ENCODE measurements at places on chromosomes 5 and 9. TPM values are rescaled to one million over a fixed set of nuclear protein-coding genes. Genes with fewer than 3 reads are reported as not detected.

GRCh38 chr5:137665678-137666460, 70.0 kb downstream of the KLHL3 start:
- H3K36me3 ChIP-seq: no peaks in the 10 kb centered on the region
- H3K27ac ChIP-seq: no peak overlapping the region
- H3K27me3 ChIP-seq: no peaks in the 10 kb centered on the region

URM1 gene
- 56.5 TPM for total RNA-seq

ELAVL2 gene
- not detected for total RNA-seq

- no peak overlapping the region for H3K27ac ChIP-seq
- no peaks in the 10 kb centered on the region for H3K36me3 ChIP-seq
- H3K27me3 ChIP-seq: no peaks in the 10 kb centered on the region
- no peak for DNase-seq
- no peaks in the 10 kb centered on the region for H3K4me1 ChIP-seq
Measured at GRCh38 chr9:6938447-6938846, 180.7 kb downstream of the KDM4C start.

DNA sequence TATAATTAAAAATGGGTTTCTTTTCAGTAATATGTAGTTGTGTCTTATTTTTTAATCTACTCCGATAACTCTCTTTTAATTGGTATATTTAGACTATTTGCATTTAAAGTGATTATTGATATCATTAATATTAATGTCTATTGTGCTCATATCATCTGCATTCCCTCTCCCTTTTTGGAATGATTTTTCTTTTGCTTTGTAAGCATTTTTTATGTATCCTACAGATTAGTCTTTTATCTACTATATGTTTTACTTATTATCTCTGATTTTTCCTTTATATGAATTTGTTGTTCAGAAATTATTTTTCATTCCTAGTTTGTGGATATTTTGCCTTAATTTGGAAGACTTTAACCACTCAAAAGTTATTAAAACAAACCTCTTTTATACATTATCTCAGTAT, 34.0 kb downstream of the NDUFS4 start:
- no peak overlapping the region for H3K27ac ChIP-seq
- no peak overlapping the region for H3K4me3 ChIP-seq
- H3K36me3 ChIP-seq: no peaks in the 10 kb centered on the region
- H3K4me1 ChIP-seq: peaks cover 4% of the 10 kb centered on the region
- no peak for DNase-seq

DNA sequence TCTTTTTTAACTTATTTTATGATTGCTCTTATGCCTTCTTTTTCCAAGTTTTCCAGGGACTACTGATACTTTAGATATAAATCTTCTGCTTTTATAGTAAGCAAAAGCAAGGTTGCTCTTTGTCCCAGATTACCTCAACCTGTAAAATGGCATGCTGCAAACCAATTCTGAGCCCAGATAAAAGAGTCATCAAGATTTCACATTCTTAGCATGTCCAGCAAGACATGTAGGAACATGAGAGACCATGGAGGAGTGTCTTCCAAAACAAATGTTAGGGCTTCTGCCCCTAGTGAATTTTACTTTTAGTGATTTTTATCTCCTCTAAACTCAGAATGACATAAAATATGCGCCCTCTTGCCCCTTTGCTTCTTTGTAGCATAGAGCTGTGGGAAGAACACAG, 7.0 kb upstream of the CDC20B start:
- peaks cover 10% of the 10 kb centered on the region for H3K4me1 ChIP-seq
- H3K27ac ChIP-seq: no peak overlapping the region
- DNase-seq: no peak
- peaks cover 82% of the 10 kb centered on the region for H3K27me3 ChIP-seq
- no peak overlapping the region for H3K4me3 ChIP-seq

EMB gene
- total RNA-seq: 35.3 TPM

PHF24 gene
- total RNA-seq: 0.23 TPM

- no peaks in the 10 kb centered on the region for H3K27me3 ChIP-seq
- H3K4me1 ChIP-seq: peaks cover 10% of the 10 kb centered on the region
- peak within 1 kb of the TSS; percentile 28 for H3K27ac ChIP-seq
- DNase-seq: no peak
- H3K36me3 ChIP-seq: no peaks in the 10 kb centered on the region
Measured at GRCh38 chr5:36301858-36302603, at the start of gene RANBP3L. Gene RANBP3L, minus strand, starts transcription at chr5:36301902. Its CDS starts 486 bp downstream, at chr5:36301416.

DNA sequence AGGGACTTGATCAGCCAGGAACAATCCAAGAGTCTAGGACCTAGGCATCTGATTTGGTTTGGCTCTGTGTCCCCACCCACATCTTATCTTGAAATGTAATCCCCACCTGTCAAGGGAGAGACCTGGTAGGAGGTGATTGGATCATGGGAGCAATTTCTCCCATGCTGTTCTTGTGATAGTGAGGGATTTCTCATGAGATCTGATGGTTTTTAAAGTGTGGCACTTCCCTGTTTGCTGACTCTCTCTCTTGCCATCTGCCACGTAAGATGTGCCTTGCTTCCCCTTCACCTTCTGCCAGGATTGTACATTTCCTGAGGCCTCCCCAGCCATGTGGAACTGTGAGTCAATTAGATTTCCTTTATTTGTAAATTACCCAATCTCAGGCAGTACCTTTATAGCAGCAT, 201.7 kb upstream of the ACTBL2 start:
- H3K4me3 ChIP-seq: no peak overlapping the region
- no peaks in the 10 kb centered on the region for H3K4me1 ChIP-seq
- H3K36me3 ChIP-seq: no peaks in the 10 kb centered on the region
- no peaks in the 10 kb centered on the region for H3K27me3 ChIP-seq
- DNase-seq: no peak
- H3K27ac ChIP-seq: no peak overlapping the region

NR4A3 gene
- total RNA-seq: 3.8 TPM

GRCh38 chr5:84290161-84290560, 94.5 kb downstream of the EDIL3 start:
- no peak overlapping the region for H3K27ac ChIP-seq
- no peaks in the 10 kb centered on the region for H3K36me3 ChIP-seq
- no peaks in the 10 kb centered on the region for H3K4me1 ChIP-seq
- H3K4me3 ChIP-seq: no peak overlapping the region

GPR150 gene
- total RNA-seq: 0.49 TPM

- no peak overlapping the region for H3K4me3 ChIP-seq
- no peaks in the 10 kb centered on the region for H3K36me3 ChIP-seq
- H3K4me1 ChIP-seq: peaks cover 3% of the 10 kb centered on the region
- no peaks in the 10 kb centered on the region for H3K27me3 ChIP-seq
- no peak overlapping the region for H3K27ac ChIP-seq
- DNase-seq: no peak
Measured at GRCh38 chr9:109422641-109423040, 75.5 kb downstream of the PTPN3 start.

- no peak overlapping the region for H3K27ac ChIP-seq
- DNase-seq: no peak
- H3K36me3 ChIP-seq: no peaks in the 10 kb centered on the region
- H3K4me3 ChIP-seq: no peak overlapping the region
- H3K4me1 ChIP-seq: no peaks in the 10 kb centered on the region
Measured at GRCh38 chr5:109567374-109568044, 122.2 kb upstream of the MAN2A1 start.

CDX1 gene
- not detected for total RNA-seq

IGFBPL1 gene
- total RNA-seq: 0.87 TPM

FAM114A2 gene
- total RNA-seq: 37.4 TPM

- DNase-seq: no peak
- no peak overlapping the region for H3K27ac ChIP-seq
- H3K27me3 ChIP-seq: no peaks in the 10 kb centered on the region
- no peaks in the 10 kb centered on the region for H3K36me3 ChIP-seq
- no peaks in the 10 kb centered on the region for H3K4me1 ChIP-seq
Measured at GRCh38 chr9:36842560-36843530, 191.2 kb downstream of the PAX5 start.

GRCh38 chr5:176514244-176514950, 22.8 kb downstream of the RNF44 start:
- H3K4me3 ChIP-seq: no peak overlapping the region
- H3K4me1 ChIP-seq: no peaks in the 10 kb centered on the region
- no peak for DNase-seq
- no peaks in the 10 kb centered on the region for H3K27me3 ChIP-seq
- H3K27ac ChIP-seq: no peak overlapping the region

- no peak overlapping the region for H3K4me3 ChIP-seq
- no peak for DNase-seq
- H3K36me3 ChIP-seq: no peaks in the 10 kb centered on the region
- no peaks in the 10 kb centered on the region for H3K4me1 ChIP-seq
- no peak overlapping the region for H3K27ac ChIP-seq
Measured at GRCh38 chr9:90556897-90557675, 85.5 kb downstream of the DIRAS2 start.

SV2C gene
- total RNA-seq: 0.32 TPM

DNA sequence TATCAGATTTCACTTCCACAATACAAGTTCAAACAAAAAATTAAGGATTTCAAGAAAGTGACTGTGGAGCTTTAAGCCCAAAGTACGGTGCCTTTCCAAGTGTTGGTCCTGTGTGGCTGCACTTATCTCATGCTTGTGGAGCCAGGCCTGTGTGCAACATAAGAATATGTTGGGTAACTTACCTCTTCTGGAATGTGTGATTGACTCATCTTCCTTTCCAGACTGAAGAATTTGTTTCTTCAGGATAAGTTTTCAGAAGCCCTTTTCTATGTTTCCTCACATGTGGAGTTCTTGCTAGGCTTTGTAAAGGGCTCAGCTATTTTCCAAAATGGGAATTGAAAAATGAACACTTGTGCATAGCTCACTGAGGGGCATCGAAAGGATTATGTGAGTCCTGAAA, 485.1 kb upstream of the PAPPA start:
- H3K27ac ChIP-seq: no peak overlapping the region
- H3K27me3 ChIP-seq: no peaks in the 10 kb centered on the region
- no peak for DNase-seq
- H3K4me1 ChIP-seq: no peaks in the 10 kb centered on the region
- H3K4me3 ChIP-seq: no peak overlapping the region

DNA sequence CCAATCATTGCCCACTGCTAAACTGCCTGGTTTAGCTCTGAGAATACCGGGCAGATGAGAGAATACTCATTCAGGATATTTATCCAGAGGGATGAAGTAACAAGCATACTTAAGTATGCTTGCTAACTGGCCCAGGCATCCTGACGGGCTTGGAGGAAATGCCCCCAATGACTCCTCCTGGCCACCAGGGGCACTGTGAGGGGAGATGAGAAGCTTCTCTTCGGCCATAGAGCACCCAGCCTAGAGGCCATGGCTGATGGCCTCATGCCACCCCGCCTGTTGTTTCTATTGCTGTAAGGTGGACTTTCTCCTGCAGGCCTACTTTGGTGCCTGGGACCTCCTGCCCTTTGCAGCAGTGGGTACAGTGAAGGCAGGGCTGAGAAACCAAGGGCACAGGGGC, 134.5 kb upstream of the FSTL4 start:
- no peaks in the 10 kb centered on the region for H3K27me3 ChIP-seq
- H3K27ac ChIP-seq: no peak overlapping the region
- H3K4me1 ChIP-seq: no peaks in the 10 kb centered on the region
- no peak for DNase-seq
- no peak overlapping the region for H3K4me3 ChIP-seq
- no peaks in the 10 kb centered on the region for H3K36me3 ChIP-seq

DNA sequence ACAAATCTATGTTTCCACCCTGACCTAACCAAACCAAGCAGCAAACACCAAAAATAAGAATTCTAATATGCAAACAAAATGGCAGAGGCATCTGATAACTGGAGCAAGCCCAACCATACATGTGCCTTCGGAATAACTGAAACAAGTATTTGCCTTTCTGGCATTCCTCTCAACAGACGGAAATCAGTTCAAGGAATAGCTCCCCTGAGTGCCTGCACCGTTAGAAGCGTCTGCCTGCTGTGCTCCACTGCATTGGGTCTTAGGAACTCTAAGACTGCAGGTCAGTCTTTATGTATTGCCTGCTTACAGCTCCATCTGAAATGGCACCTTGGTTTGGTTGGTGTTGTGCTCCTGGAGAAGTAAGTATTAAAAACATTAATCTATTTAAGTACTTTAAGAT, 98.5 kb downstream of the MRPS27 start:
- no peaks in the 10 kb centered on the region for H3K27me3 ChIP-seq
- H3K36me3 ChIP-seq: peaks cover 88% of the 10 kb centered on the region
- H3K27ac ChIP-seq: no peak overlapping the region
- no peak for DNase-seq
- H3K4me1 ChIP-seq: no peaks in the 10 kb centered on the region

SCGB3A2 gene
- total RNA-seq: 186 TPM

DTWD2 gene
- total RNA-seq: 8.5 TPM

DNA sequence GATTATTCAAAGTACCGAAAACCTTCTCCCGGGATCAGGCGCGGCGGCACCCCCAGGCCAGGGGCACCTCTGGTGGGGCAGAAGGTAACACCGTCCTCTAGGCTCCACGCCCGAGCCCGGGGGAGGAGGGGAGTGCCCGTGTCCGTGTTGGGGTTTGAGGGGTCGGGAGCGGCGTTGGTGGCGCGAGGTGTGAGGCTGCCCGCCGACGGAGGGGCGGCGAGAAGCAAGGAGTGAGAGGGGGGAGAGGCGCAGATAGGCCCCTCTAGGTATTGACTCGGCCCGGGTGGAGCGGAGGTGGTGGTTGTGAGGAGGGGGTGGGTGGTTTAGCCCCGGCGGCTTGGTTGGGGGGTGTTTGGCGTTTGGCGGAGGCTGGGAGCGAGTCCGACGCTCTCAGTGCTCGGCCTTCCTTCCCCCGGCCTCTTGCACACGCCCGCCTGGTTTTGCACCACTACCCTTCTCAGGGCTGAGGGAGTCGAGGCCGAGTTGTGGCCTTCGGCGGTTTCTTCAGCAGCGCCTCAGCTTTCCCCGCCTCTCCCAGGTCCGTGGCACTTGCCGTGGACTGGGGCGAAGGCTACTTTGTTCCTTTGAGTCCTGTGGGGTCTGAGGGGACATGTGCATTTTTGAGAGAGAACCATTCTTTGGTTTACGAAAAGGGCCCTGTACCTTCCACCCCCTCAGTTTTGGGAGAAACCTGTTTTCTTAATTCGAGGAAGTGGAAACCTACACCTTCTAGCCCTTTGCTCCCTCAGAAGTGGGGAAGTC, 450 bp downstream of the GPBP1 start:
- DNase-seq: no peak
- H3K36me3 ChIP-seq: peaks cover 4% of the 10 kb centered on the region
- peak overlapping the region; percentile 91 for H3K27ac ChIP-seq
- H3K27me3 ChIP-seq: no peaks in the 10 kb centered on the region

DNA sequence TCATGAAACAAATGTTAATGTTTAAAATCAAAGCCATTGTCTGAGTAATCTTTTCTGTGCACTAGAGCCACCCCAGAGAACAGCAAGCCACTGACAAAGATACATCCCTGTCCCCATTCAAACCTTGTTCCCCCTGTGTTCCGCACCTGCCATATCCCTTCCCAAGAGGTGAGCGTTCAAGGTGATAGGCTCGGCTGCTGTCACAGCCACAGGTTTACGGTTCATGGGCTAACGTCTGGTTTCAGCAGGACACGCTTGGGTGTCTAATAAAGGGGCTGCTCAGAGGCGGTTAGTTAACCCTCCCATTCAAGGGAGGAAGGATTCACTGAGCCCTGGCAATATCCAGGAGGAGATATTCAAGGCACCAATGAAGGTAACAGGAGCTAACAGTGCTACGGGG, 24.5 kb upstream of the LAMC3 start:
- H3K27me3 ChIP-seq: peaks cover 11% of the 10 kb centered on the region
- no peaks in the 10 kb centered on the region for H3K36me3 ChIP-seq
- no peak overlapping the region for H3K4me3 ChIP-seq
- H3K27ac ChIP-seq: no peak overlapping the region
- no peak for DNase-seq

Measured in upper lobe of right lung (tissue), 1 donor.